Stimulated activated CD4-positive, alpha-beta T cell treated with anti-CD3 and anti-CD28 coated beads, Interleukin-15, amount 100 ng/mL, for 1 hour (primary cell): ENCODE measurements at places on chromosomes 3 and 15.

GRCh38 chr3:138899351-138899991 is 47.5 kb downstream of the FOXL2 start:
- no peak for DNase-seq

DNA sequence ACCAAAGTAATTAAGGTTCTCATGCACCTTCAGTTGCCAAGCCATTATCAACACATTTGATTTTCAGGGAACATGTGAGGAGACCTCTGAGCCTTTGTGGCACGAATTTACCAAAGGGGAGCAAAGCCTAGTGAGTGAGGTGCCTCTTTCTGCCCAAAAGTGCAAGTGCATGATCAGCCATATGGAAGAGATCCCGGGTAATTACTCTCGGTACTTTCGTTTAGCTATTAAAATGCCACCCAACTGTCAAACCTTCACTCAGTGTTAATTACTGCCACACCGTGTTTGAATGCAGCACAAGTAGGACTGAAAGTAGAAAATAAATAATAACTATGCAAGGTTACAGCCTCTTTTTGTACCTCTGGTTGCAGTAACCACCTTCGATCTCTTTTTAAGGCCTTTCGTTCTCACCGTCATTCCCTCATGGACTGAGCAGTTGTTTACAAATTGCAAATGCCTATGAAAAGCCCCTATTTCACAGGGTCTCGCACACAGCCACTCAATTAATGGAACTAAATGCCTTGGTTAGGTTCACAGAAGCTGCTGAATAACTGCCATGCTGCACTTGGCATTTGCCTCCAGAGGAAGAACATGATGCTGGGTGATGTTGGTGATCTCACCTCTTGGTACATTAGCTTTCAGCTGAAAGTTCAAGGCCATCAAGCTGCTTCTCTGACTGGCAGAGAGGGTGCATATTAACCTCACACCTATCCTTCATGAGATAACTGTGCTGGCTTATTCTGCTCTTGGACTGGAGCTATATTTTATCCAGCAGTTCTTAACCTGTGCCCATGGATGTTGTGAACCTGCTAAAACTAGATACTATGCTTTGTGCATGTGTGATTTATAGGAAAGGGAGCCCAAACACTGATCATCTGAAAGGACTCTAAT is 69.9 kb downstream of the TNIK start:
- no peak for DNase-seq

DNA sequence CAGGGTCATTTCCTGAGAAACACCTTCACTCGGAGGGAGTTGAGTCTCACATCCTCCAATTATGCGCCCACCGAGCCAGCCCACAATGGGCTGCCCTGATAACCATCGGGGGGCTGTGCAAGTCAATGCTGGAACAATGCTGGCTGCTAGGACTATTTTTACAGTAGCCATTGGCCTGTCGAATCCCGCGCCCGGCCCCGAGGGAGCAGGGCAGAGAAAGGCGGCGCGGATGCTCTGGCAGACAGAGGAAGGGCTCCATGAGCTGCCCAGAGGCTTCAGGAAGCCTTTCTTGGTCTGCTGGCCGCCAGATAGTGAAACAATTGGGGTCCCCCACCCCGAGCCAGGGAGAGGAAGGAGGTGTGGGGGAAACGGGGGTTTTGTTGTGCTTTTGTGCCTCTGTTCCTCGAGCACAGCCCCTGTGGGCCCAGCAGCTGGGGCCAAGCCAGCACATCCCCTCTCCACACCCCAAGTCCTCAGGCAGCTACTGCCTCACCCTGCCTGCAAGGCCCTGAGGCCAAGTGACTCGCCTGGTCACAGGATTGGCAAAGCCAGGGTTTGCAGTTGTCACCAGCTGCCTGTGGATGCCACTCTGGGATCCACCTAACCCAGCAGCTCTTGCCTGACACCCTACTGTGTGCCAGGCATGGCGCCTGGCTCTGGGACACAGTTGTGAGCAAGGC is 39.0 kb downstream of the SLC6A6 start:
- no peak for DNase-seq

- no peak for DNase-seq
These were observed 6.1 kb downstream of the CD96 start for GRCh38 chr3:111548092-111548491.

DNA sequence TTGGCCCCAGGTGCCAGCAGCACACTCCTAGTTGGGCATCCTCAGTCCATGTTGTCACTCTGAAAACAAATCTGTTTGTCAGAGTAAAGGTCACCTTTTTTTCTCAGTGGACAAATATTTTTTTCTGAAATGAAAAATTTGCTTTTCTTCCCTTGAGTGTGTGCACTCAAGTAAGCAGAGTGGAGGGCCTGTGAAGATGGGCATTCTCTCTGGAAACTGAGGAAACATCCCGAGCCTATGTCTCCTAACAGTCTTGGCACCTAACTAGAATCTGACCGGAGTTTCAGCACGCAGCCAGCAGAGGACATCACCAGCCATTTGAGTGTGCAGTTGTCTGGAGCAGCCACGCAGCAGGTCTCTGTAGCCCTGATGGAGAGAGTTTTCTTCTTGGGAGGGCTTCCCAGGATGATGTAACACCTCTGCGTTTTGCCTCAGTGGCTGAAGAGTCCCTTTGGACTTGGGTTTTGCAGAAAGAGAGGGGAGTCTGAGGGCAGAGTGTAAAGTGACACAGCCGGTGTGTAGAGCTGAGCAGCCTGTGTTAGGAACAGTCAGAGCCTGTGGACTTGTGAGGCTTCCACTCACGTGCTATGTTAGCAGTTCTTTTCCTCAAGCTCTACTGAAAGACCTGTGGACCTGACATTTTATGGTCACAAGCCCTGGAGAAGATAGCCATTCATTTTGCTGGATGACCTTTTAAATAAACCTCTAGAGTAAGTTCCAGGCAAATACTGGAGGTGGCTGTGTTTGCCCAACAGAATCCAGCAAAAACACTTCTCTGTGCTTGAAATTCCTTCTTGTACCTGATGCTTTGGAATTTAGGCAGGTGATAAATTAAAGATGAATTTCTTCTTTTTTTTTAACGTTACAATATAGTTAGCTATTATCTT is 51.6 kb downstream of the ABHD2 start:
- DNase-seq = no peak

GRCh38 chr3:138081371-138082084 is 33.9 kb downstream of the DZIP1L start:
- no peak for DNase-seq

- DNase-seq = no peak
These were observed 187.4 kb upstream of the STAC start for GRCh38 chr3:36192901-36193300.

DNA sequence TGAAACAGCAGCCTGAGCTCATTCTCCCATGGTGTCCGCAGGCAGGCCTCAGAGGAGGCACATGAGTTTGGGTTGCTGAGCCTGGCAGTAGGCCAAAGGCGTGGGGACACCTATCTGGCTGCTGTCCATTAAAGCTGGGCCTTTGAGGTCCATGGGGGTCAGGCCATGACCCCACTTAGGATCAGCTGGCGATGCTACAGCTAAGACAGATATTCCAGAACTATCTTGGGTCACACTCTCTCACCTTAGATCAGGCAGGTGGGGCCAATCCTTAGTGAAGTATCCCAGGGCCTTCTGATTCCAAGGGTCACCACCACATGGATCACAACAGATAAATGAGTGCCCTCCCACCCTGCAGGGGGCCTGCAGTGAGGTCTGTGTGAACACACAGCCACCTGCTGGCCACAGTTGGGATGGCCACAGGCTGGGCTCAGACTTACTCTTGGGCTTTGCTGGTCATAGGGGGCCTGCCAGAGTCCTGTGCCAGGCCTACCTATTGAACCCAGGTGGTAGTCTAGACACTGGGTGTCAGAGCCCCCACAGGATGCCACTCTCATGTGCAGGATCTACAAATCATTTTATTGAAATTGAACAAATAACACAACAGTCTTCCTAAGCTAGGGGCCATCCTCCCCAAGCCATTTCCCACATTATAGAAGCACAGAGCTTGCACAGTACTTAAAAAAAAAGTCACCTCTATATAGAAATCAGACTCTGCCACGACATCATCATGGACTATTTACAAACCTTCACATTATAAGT is 2.0 kb upstream of the HYAL2 start:
- no peak for DNase-seq

- no peak for DNase-seq
These were observed 468.7 kb downstream of the CADM2 start for GRCh38 chr3:85427467-85427866.

- no peak for DNase-seq
These were observed 192.8 kb upstream of the TBC1D5 start for GRCh38 chr3:17935222-17935621.

DNA sequence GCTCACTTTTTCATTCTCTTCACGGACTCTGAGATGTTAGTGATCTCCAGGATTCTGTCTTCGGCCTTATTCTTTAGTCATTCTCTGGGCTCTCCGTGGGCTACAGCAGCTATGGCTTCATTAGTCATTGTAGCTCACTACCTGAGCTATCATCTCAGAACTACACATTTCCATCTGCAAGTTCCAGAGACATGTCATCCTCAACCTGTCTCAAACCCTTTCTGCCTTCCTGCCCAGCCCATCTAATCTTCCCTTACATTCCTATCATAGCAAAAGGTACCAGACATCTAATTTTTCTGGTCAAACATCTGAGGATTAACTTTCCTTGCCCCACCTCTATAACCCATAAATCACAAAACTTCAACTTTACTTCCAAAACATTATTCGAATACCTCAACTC is 13.2 kb downstream of the TSPAN3 start:
- no peak for DNase-seq

DNA sequence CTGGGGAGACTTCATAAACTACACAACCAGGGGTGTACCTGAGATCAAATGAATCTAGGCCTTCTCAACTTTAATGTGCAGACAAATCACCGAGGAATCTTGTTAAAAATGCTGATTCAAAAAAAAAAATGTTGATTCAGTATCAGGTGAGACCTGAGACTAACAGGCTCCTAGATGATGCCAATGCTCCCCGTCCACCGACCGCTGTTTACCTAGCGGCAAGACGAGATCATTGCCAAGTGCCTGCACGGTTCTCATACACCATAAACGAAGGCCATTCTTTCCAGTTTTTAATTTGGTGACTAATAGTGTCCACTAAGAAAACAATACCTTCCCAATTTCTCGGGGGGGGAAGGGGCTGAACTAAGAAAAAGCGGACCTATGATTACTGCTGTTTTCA is 2.5 kb upstream of the FSIP1 start:
- no peak for DNase-seq

DNA sequence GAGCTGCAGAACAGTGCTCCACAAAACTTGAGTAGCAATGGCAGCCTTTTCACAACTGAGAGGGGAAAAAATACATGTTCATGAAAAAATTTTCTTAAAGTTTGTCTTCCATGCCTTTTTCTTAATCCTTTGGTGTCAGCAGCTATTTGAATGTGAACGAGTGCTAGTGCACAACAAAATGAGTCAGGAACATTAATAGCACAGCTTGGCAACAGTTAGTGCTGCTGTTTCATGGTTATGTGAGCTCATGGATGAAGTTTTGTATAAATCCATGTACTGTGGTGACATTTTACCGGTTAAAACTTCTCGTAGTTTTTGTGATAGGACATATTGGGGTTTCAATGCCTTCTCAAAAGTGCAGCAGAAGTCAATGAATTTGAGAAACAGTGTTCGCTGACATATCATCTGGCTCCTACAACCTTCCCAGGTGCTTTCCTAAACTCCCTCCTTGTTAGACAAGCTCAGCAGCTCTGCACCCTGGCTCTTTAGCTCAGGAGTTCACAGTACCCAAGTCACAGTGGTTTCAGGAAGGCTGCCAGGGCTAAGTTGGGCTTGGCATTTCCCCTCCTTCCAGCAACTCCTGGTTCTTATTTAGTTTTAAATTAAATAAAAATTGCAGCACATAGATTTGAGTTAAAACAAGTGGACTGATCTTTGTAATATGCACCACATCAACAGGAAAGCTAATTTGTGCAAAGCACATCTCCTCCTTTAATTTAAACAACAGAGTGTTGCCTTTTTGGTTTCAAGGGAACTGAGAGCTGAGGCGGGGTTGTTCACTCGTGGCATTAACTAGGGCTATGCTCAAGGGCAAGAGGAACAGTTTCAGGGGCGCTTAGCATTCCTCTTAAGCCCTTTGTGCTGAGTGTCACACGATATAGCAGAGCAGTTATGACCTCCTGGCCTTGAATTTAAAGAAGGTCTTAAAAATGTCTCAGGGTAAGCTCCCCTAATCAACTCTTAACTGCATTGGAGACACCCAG is 362.8 kb downstream of the CHST2 start:
- no peak for DNase-seq

DNA sequence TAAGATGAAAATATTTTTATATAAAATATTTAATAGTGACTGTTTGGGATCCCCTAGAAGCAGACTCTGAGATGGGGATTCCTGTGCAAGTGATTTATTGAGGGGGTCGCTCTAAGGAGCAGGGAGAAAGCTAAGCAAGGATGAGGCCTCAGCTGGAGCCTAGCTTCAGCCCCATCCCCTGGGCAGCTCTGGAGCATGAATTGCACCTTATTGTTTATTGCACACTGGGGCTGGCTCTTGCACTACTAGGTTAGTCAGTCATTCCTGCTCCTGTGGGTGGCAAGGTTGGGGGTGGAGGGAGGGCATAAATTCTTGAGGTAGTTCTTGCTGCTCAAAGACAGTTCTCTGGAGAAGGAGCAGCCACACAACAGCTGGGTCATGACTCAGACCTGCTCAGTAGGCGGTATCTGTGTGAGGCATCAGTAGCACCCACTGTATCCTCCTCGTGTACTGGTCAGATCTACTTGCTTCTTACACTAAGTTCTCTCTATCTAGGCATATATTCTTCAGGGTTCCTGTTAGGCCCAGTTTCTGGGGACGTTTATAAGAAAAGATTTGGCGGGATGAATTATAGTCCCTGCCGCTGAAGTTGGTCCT is 27.2 kb upstream of the TNFSF10 start:
- DNase-seq = peak; percentile 46

GRCh38 chr3:89186456-89186855 is 79.0 kb downstream of the EPHA3 start:
- DNase-seq = no peak

- DNase-seq = no peak
These were observed 23.9 kb downstream of the DPH6 start for GRCh38 chr15:35522061-35522460.

GRCh38 chr3:43394041-43394554 is 107.8 kb downstream of the SNRK start:
- DNase-seq = no peak

DNA sequence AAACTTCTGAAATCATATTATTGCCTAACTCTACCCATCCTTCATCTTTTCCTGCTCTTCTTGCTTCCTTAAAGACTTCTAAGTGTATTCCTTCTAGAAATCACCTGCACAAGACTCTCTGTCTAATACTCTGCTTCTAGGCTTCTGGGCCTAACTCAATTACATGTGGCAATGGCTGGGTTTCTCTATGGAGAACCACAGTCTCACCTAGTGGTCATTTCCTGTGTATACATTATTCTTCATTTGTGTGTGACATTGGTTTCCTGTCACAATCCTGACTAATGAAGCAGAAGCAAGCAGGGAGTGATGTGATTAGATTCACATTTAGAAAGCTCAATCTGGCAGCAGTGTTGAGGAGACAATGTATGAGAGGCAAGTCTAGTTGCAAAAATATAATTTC is 16.9 kb upstream of the CLDN1 start:
- no peak for DNase-seq

DNA sequence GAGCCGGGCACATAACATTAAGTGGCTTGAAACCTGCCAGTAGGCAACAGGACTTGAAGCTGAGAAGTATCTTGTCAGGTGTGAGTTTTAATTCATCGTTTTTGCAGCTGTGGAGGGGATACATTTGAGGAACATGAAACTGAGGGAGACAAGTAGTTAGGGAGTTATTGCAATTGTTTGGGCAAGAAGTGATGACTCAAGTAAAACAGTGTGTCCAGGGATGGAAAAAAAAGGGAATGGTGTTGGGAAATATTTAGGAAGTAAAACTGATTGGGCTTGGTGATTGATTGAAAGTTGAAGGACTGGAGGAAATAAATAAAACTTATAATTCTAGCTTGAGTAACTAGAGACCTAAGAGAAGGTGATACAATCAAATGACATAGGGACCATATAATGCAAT is 85.5 kb downstream of the NCEH1 start:
- DNase-seq = no peak
